ENCODE measurements at places on chromosomes 6 and 20.

DNA sequence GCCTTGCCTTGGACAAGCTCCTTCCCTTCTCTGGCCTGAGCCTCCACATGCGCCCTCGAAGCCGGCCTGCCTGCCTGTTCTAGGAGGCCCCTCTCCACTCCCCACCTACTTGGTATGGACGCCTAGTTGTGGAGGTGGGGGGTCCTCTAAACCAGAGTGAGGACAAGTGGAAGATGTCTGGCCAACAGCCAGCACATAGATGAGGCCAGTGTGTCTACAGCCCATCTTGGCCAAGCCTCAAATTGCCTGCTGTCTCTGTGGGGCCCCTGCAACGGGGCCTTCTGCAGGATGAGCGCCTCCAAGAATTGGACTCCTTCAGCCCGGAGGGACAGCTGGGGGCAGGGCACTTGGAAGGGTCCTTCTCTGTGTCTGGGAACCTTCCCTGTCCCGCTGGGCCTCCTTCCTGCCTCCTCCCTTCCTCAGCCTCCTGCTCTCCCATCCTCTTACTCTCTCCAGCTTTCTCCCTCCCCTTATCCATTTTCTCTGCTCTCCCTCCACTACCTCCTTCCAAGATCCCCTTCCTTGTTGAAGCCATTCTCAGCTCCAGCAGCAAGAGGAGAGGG lies 1.6 kb downstream of the MDFI start:
- no peak for DNase-seq

DNA sequence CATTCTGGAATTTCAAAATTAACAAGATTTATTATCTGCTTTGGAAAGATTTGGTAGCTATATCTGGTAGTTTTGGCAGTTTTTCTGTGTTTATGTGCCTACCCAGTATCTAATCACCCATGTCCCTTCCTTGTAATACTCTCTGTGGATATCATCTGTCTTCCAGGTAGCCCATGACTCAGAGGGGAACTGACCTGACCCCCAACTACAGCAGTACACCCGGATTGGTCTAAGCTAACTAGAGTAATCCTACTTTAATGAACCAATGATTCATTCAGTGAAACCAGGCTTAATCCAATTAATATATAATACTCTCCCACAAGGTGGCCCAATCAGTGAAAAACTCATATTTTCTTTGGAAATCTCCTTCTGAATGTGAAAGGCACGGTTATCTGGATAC lies 295.3 kb upstream of the SULF2 start:
- no peak for DNase-seq

GRCh38 chr20:61985096-61985495 lies 80.6 kb downstream of the TAF4 start:
- DNase-seq, result no peak

- DNase-seq, result no peak
Observed at GRCh38 chr6:142443532-142443931, 141.7 kb downstream of the ADGRG6 start.
